ENCODE measurements at places on chromosomes 11 and 22.

- DNase-seq: no peak
Measured at GRCh38 chr11:68812526-68812925, 29.2 kb downstream of the CPT1A start.

DNA sequence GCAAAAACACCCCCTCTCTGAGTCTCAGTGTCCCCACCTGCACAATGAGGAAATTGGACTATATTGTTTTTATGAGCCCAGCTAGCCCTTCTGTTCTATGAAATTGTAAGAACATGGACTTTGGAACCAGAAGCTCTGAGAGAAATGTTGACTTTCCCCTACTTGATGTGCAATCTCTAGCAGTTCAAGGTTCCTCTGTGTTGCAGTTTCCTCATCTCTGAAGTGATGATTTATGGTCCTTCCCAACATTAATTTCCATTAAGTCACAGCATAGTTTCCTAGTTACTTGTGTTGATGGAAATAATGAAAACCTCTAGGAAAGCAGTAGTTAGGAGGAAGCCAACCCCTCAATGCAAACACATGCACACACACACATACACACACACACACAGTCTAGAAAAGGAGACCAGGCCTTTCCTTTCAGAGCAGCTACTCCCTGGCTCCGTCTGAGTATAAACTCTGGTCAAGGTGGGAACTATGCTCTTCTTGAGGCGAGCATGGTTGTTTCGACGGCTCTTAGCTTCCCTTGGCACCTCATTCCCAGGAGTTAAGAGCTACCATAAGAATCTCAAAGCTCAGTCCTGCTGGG is 518.4 kb downstream of the SOX6 start:
- no peak for DNase-seq

- DNase-seq: no peak
Measured at GRCh38 chr22:41481925-41482318, 13.0 kb downstream of the ACO2 start.

DNA sequence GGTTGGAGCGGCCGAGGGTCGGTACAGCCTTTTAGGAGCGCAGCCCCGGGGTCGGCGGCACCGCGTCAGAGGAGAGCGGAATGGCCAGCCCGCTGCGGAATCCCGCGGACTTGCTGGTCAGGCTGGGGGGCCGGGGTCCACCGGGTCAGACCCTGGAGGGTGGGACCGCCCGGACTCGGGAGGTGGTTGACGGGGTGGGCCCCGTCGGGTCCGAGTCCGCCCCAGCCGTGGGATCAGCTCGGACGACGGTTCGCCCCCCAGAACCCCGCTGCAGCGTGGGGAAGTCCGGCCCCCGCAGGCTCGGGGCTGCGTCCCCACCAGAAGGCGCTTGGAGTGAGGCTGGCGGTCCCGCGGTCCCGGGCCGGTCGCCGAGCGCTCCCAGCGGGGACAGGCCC is 301 bp upstream of the ADM2 start:
- no peak for DNase-seq

Data from SK-MEL-5 (cell line).